ENCODE measurements at places on chromosomes 11 and 22.

DNA sequence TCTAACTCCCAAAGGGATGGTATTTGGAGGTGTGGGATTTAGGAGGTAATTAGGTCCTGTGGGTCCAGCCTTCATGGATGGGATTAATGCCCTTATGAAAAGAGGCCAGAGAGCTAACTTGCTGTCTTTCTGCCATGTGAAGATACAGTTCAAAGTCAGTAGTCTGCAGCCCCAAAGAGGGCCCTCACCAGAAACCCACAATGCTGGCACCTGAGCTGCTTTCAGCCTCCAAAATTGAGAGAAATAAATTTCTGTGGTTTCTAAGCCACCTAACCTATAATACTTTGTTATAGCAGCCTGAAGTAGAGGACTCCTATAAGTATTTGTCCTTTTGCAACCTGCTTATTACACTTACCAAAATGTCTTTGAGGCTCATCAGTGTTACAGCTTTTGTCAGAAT lies 16.2 kb downstream of the ATM start:
- DNase-seq: no peak

- no peak for DNase-seq
Measured at GRCh38 chr11:61359516-61359915, 2.2 kb downstream of the CYB561A3 start.

DNA sequence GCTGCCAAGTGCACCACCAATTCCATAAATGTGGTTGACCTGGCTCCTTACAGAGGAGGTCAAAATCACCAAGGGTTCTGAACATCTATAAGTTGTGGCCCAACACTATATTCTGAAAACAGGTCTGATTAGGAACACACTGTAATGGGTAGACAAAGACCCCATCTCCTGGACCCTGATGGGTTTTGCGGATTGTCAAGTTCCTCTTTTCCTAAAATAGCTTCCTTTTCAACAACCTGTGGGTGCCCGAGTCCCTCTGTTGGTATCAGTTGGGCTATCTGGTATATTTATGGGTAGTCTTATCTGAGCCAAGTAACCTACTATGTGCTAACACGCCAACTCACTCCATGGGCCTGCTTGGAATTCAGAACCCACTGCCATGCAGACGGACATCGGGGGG lies 9.9 kb upstream of the CACNG2 start:
- DNase-seq: no peak

GRCh38 chr11:77197626-77198320 lies 69.7 kb downstream of the MYO7A start:
- no peak for DNase-seq
